ENCODE measurements at places on chromosomes 3 and 15.

- no peak for DNase-seq
Observed at GRCh38 chr3:31999907-32000439, 18.4 kb downstream of the ZNF860 start.

GRCh38 chr3:42612217-42612616, 11.7 kb downstream of the NKTR start:
- DNase-seq, result no peak

DNA sequence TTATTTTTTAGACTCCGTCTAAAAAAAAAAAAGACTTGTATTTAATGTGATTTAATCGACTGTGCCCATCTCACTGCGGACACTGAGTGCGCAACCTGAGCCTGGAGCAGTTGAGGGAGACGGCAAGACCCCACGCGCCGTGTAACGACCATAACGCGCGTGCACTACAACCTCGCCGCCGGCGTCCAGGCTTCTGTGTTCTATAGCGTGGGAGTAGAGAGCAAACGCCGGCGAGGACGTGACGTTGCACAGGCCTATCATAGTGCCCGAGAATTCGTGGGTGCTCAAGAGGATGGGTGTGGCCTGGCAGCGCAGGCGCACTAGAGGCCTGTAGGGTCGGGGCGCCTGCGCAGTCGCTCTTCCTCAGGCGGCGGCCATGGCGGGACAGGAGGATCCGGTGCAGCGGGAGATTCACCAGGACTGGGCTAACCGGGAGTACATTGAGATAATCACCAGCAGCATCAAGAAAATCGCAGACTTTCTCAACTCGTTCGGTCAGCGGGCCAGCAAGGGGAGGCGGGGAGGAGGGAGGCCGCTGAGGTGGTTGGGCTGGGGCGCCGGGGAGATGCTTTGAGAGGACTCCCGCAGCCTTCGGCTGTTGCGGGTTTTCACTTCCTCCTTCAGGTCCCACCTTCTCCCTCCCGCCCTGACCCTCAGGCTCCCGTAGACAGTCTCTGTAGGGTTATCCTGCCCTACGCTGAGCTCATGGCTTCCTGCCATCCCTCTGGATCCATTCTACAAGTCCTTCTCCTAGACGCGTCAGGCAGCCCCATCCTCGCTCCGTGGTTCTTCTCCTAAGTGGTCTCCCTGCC, at the start of gene BRK1:
Gene BRK1, plus strand, starts transcription at position 350 of the 812 bp plus-strand sequence. Its CDS starts 27 bp downstream, at position 377.
- peak; percentile 68 for DNase-seq

DNA sequence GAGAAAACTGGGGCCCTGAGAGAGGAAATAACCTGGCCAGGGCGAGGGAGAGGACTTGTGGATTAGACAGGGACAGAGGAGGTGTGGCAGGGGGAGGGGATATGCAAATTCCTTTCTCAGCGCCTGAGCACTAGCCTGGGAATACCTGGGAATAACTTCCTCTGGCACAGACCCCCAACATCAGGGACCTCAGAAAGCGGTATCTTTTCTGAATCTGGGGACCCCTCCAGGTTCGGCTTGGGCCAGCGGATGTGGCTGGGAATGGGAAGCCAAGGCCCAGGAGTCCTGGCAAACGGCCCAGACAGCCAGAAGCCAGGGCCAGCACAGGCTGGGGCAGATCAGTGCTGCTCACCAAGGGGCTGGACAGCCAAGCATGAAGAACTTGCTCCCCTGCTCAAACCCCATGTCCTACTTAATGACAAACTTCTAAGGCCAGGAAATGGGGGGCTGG, 9.2 kb upstream of the ACSBG1 start:
- DNase-seq, result peak; percentile 45

All from iPS DF 6.9 (cell line).